ENCODE measurements at places on chromosomes 11 and 22.
A peak's percentile ranks its signal among the peaks of the same experiment; 100 is the strongest.

- no peak for DNase-seq
Observed at GRCh38 chr11:47121731-47122130, 54.9 kb downstream of the ARFGAP2 start.

DNA sequence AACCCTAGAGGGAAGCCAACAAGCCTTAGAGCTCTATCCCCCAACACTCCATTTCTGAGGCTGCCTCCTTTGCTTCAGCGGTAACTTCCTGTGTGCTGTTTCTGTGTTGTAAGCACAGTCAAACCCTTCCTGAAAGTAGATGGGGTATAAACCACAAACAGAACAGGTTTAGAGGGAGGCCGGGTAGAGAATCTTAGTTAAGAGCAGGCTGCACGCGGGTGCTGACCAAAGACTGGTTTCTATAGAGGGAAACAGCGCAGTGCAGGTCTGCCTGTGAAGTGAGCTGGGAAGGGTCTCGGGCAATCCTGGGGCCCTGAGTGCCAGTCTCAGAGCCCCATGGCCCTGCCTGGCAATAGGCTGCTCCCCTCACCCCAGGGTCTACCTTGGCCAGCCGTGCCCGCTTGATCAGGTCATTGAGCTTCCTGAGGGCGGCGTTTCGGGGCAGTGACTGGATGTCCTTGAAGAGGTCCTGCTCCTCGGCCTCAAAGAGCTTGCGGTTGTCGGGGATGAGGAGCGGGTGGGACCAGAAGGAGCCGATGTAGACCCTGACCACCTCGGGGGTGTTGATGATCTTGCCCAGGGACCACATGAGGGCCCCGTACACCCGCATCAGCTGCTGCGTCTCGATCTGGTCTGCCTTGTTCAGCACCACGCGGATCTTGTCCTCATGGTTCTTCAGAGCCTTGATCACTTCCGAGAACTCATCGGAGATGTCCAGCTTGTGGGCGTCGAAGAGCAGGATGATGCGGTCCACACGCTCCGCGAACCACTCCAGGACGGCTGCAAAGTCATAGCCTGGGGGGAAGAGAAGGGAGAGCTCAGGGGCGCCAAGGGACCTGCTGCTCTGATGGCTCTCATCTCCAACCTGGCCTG, 15.3 kb upstream of the CDC42BPG start:
- DNase-seq = peak; percentile 88

DNA sequence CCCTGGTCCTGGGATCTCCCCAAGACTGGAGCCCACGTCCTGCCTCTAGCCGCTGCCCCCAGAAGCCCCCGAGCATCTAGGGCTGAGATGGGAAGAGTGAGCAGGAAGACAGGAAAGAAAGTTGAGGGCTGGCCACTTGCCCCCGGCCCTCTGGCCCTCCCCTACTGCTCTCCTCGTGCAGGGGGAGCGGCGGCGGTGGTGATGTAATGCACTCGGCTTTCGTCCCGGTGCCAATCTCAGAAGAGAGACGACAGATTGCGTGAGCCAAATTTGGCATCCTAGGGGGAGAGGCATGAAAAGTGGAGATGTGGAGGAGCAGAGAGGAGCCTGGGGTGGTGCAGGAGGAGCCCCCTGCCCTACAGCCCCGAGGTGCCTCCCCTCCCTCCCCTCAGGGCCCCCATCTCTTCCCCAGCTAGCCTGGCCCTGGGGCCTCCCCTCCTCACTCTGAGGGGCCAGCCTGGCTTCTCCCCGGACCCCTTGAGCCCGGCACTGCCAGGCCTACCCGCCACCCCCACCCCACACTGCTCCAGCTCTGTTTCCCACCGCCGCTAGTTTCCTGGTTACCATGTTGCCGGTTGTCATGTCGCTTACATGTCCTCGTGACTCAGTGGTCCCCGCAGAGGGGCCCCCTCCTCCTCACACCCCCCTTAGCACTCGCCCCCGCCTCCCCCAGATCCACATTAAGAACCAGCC, 2.5 kb downstream of the KCNJ4 start:
- DNase-seq = no peak

DNA sequence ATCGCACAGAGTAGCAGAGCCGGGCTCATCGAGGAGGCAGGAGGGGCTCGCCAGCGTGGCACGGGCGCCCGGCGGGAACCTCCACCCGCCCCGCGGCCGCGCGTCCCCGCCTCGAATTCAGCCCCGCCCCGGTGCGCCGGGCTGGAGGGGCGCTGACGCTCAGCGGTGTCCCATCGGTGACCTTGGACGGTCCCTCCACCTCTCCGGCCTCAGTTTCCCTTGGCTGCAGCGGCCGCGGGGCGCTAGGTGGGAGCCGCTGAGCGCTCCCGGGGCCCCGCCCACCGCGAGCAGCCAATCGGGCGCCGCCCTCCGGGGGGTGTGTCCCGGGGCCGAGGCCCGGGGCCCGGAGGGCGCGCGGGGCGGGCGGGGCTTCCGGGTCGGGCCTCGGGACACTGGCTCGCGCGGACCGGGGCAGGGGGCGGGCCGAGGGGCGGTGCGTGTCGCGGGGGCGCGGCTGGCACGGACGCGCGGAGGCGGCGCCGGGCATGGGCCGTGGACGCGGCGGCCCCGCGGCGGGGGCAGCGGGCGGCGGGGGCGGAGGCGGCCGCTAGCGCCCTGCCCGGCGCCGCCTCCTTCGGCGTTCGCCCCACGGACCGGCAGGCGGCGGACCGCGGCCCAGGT, at the start of gene PPARA:
Gene PPARA, plus strand, starts transcription at position 493 of the 621 bp plus-strand sequence. CDS start 47,858 bp downstream, outside the sequence.
- peak; percentile 98 for DNase-seq

GRCh38 chr22:29152045-29152953, 53.4 kb upstream of the EMID1 start:
- DNase-seq = peak; percentile 75

- DNase-seq = no peak
Observed at GRCh38 chr11:11220786-11221185, 132.3 kb downstream of the CSNK2A3 start.

All from spleen (tissue), 13 donors.